ENCODE measurements at places on chromosomes 16 and 17.
A peak's percentile ranks its signal among the peaks of the same experiment; 100 is the strongest.

DNA sequence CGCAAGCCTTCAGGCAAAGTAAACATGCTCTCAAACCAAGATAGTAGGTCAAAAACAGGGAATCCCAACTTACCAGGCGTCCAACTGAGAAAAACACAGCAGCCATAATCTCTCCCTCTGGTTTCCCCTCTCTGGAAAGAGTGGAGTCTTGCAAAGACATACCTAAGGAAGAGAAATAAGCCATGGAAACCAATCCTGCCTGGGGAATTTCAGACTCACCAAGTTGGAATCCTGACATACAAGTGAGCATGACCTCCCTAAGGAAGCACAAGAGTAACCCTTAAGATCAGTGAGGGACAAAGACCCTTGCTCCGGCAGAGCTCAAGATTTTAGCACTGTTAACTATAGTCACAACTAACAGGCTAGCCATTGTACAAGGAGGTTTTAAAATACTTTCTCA lies 4.1 kb downstream of the ZNF624 start:
- DNase-seq = no peak

- DNase-seq = no peak
Measured at GRCh38 chr16:2333231-2333630, 7.3 kb downstream of the ABCA3 start.

- DNase-seq = peak; percentile 49
Measured at GRCh38 chr17:18860161-18860972, 2.4 kb downstream of the PRPSAP2 start.

- no peak for DNase-seq
Measured at GRCh38 chr17:27578718-27579085, 52.3 kb upstream of the LGALS9 start.

GRCh38 chr17:64765191-64765889 lies 103.2 kb upstream of the SMURF2 start:
- DNase-seq = no peak

- DNase-seq = no peak
Measured at GRCh38 chr17:41518789-41519449, at the start of gene KRT15. KRT15 (minus strand) TSS chr17:41518890; CDS start chr17:41518827, 63 bp downstream.

GRCh38 chr17:19538095-19539039 lies 4.7 kb downstream of the SLC47A1 start:
- peak; percentile 45 for DNase-seq

- no peak for DNase-seq
Measured at GRCh38 chr16:49355933-49356665, 17.5 kb upstream of the C16orf78 start.

- peak; percentile 67 for DNase-seq
Measured at GRCh38 chr17:34998205-34998604, 17.9 kb downstream of the LIG3 start.

DNA sequence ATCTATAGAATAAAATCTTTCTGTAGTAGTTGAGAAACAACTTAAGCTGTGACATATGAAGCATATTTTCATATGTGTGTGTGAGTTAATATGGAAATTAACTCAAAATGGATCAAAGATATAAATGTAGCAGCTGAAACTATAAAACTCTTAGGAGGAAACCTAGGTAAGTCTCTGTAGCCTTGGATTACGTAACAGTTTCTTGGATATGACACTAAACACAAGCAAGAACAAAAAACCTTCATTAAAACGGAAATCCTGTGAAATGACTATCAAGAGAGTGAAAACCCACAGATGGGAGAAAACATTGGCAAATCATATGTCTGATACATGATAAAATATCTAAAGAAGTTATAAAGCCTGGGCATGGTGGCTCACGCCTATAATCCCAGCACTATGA lies 104.4 kb downstream of the VPS53 start:
- peak; percentile 23 for DNase-seq

- no peak for DNase-seq
Measured at GRCh38 chr16:65908568-65908967, 457.9 kb upstream of the CDH5 start.

DNA sequence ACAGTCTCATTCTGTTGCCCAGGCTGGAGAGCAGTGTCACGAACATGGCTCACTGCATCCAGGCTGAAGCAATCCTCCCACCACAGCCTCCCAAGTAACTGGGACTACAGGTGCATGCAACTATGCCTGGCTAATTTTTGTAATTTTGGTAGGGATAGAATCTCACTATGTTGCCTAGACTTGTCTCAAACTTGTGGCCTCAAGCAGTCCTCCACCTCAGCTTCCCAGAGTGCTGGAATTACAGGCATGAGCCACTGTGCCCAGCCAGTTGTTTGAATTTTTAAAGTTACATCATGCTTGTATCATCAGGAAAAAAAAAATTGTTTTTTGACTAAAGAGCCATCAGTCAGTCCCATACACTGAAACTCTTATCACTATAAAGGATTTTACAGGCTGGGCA lies 17.1 kb upstream of the VPS4A start:
- DNase-seq = no peak

DNA sequence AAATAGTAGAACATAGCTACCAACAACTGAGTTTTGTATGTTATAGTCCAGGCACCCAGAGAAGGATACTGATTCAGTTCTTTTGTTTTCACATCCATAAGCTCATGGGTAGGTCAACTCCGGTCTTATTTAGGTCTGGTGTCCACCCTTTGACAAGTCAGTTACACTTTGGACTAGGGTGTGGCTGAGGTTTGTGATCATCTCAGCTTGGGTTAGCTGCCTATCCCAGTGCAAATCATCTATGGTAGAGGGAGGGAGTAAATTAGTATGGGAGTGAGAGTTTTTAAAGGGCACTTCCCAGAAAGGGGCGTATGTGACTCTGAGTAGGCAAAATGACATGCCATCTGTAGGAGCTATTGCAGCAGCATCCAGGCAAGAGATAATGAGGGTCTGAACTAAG lies 66.1 kb downstream of the TANC2 start:
- no peak for DNase-seq

GRCh38 chr17:18074566-18075272 lies 13.0 kb upstream of the DRG2 start:
- no peak for DNase-seq

DNA sequence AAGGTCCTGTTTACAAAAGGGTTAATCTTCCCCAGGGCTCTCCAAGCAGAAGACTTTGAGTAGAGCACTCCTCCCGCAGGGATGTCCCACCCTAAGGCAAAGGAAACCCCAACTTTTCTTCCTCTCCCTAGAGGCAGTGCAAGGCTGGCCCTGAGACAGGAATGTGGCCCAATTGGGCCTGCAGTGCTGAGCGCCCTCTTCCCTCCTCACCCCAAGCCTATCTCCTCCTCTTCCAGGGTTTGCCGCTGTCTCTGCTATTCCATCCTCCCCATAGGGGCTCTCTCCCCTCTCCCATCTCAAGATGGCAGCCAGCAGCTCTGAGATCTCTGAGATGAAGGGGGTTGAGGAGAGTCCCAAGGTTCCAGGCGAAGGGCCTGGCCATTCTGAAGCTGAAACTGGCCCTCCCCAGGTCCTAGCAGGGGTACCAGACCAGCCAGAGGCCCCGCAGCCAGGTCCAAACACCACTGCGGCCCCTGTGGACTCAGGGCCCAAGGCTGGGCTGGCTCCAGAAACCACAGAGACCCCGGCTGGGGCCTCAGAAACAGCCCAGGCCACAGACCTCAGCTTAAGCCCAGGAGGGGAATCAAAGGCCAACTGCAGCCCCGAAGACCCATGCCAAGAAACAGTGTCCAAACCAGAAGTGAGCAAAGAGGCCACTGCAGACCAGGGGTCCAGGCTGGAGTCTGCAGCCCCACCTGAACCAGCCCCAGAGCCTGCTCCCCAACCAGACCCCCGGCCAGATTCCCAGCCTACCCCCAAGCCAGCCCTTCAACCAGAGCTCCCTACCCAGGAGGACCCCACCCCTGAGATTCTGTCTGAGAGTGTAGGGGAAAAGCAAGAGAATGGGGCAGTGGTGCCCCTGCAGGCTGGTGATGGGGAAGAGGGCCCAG lies 1.0 kb downstream of the PRRT2 start:
- DNase-seq = no peak

GRCh38 chr17:17575360-17576251 lies 15.9 kb downstream of the PEMT start:
- no peak for DNase-seq

DNA sequence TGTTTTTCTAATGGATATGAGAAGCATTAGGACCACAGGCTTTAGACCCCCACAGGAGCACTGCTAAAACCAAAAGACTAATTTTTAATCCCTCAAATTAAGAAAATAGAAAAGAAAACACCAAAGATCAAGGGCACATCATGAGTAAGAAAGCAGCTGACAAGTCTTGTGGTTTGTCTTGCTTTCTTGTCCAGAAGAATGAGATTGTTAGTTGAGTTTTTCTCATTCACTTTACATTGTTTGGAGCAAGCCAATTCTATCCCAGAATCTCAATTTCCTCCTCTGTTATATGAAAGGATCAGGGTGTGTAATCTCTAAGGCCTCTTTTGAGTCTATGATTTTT lies 899.0 kb downstream of the KCNJ2 start:
- no peak for DNase-seq

DNA sequence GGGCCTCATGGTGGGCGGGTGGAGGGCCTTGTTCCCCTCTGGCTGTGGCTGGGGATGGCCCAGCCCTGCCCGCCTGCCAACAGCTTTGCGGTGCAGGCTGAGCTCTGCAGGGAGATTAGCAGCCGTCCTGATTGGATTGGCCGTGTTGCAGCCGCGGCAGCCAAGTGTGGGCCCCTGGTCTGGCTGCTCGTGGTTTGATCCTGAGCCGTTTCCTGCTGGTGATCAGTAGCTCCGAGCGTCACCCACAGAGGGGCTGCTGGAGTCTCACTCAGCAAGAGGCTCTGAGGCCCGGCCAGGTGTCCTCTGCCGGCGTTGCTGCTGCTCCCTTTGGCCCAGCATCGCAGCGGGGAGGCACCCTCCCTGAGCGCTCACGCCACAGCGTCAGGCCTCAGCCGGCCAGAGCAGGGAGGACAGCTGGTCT lies 32.5 kb downstream of the BAIAP2 start:
- DNase-seq = no peak

DNA sequence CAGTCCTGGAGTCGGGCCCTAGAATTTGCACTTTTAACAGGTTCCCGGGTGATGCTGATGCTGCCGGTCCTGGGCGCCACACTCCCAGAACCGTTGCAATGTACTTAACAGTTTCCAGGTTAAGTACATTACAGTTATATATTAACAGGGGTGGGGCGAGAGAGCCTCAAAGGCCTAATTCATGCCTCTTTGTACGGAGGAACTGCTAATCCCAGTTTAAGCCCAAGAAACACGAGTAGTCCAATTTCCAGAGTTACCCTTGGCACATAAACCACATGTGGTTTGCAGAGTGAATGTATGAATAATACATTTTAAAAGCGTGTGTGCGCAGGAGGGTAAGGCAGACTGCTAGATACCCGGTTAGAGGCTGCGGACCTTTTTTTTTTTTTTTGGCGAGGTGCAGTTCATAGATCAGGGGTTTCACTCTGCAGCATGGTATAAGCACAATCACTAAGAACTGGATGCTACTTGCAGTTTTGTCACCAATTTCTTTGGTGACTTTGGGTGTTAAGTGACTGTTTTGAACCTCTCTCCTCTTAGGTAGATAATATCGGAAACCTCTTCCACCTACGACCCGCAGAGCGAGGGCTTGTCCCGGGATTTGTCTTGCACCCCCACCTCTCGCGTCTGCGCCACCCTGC lies 713 bp downstream of the COX11 start:
- peak; percentile 4 for DNase-seq

GRCh38 chr17:79991924-79992648 lies 43.6 kb downstream of the TBC1D16 start:
- no peak for DNase-seq

DNA sequence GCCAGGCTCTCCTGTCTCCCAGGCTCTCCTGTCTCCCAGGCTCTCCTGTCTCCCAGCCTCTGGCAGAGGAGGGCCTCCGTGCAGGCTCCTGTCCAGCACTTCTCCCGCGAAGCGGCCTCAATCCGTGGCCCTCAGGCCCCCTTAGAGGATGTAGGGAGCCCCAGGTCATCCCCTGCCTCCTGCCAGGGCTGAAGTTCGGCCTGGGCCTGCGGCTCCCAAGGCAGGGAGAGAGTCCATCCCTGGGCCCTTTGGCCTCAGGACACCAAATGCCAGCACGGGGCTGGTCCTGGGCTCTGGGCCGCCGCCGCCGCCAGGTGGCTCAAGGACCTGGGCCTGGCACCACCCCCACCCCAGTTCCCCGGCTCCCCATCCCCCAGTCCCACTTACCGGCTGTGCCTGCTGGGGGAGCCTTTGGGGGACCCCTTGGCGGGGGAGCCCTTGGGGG lies 370 bp downstream of the EVPL start:
- no peak for DNase-seq

GRCh38 chr16:68668266-68668665 lies 23.2 kb downstream of the CDH3 start:
- DNase-seq = peak; percentile 45

DNA sequence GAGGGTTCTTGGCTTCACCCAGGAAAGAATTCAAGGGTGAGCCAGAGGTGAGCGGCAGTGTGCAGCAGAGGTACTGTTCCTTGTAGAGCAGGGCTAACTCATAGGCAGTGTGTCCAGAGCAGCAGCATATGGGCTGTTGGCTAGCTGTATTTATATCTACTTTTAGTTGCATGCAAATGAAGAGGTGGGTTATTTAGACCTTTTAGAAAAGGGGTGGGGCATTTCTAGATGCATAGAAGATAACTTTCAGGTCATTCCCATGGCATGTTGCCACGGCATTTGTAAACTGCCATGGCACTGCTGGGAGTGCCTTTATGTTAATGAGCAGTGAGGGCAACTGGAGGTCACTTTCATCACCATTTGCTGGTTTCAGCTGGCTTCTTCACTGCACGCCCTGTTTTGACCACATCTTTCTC lies 141.0 kb downstream of the STX8 start:
- no peak for DNase-seq

GRCh38 chr16:68377667-68378393 lies 67.0 kb downstream of the PRMT7 start:
- no peak for DNase-seq

DNA sequence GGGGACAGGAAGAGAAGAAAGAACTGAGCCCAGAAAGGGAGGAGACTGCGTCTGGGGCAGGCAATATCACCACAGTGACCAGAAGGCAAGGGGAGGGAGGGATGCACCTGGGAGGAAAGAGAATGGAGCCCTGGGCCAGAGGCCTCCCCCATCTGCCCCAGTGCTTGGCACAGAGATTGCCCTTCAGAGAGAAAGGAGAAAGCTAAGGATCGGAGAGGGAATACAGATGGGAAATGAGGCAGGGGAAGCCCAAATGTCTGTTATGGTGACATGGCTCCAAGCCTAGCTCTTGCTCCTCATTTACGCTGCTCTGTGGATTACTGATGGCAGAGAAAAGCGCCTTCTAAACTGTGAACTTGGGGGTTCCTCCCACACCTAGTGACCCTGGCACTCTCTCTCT lies 47.2 kb downstream of the PIPOX start:
- no peak for DNase-seq

DNA sequence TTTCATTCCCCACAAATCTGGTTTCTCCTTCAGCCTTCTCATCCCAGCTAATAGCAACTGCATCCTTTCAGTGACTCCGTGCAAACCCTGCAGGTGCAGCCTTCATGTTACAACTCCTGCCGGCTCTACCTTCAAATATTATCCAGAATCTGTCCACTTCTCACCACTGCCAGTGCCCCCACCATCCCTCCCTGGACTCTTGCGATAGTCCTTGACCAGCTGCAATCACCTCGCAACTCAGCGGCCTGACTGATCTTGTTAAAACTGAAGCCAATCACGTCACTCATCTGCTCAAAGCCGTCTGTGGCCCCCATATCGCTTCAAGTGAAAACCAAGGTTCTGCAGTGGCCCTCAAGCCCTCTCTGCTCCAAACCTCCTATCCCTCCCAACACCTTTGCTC lies 42.8 kb upstream of the KIFC3 start:
- DNase-seq = no peak

Data from inflammatory macrophage treated with lipopolysaccharide for 4 hours (primary cell).